Natural killer cell (primary cell): ENCODE measurements at places on chromosomes 2 and 18. TPM values are rescaled to one million over a fixed set of nuclear protein-coding genes. Genes with fewer than 3 reads are reported as not detected.

ACYP2 gene
- total RNA-seq: 16.7 TPM

EMILIN1 gene
- 0.31 TPM for total RNA-seq

RESP18 gene
- not detected for total RNA-seq

VWA3B gene
- not detected for total RNA-seq

UGT1A6 gene
- not detected for total RNA-seq

DNA sequence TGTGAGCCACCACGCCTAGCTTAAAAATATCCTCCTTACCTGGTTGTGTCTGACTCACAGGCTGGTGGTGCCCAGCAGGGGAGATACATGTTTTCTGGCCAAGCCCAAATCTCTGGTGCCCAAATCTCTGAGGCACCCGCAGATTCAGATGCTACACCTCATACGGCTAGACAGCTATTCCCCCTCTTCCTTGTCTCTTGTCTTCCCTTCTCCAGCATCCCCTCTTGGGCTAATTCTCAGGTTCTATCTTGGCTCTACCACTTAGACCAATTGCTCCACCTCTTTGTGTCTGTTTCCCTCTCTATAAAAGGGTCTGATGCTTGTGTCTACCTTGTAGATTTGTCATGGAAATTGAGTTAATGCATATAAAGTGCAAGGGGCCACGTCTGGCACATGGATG lies 13.4 kb downstream of the LAMA3 start:
- no peaks in the 10 kb centered on the region for H3K27me3 ChIP-seq
- DNase-seq: no peak
- H3K27ac ChIP-seq: no peak overlapping the region
- H3K4me3 ChIP-seq: no peak overlapping the region
- no peaks in the 10 kb centered on the region for H3K36me3 ChIP-seq

- no peaks in the 10 kb centered on the region for H3K4me1 ChIP-seq
- H3K4me3 ChIP-seq: no peak overlapping the region
- no peak overlapping the region for H3K27ac ChIP-seq
- H3K27me3 ChIP-seq: no peaks in the 10 kb centered on the region
- H3K36me3 ChIP-seq: no peaks in the 10 kb centered on the region
Measured at GRCh38 chr18:31801078-31801477, 40.4 kb upstream of the SLC25A52 start.

GRCh38 chr2:102717308-102718018 lies 44.4 kb upstream of the TMEM182 start:
- H3K4me1 ChIP-seq: no peaks in the 10 kb centered on the region
- H3K4me3 ChIP-seq: no peak overlapping the region
- H3K27me3 ChIP-seq: no peaks in the 10 kb centered on the region
- H3K27ac ChIP-seq: no peak overlapping the region
- DNase-seq: no peak

GRCh38 chr2:13035866-13036265 lies 319.1 kb downstream of the TRIB2 start:
- no peak for DNase-seq
- no peaks in the 10 kb centered on the region for H3K27me3 ChIP-seq
- no peaks in the 10 kb centered on the region for H3K4me1 ChIP-seq
- no peak overlapping the region for H3K4me3 ChIP-seq

- no peak overlapping the region for H3K27ac ChIP-seq
- no peaks in the 10 kb centered on the region for H3K27me3 ChIP-seq
Measured at GRCh38 chr2:178882666-178883440, 75.6 kb upstream of the TTN start.

GRCh38 chr2:227536445-227536844 lies 62.2 kb upstream of the SCYGR2 start:
- no peaks in the 10 kb centered on the region for H3K27me3 ChIP-seq
- no peak overlapping the region for H3K4me3 ChIP-seq
- no peaks in the 10 kb centered on the region for H3K4me1 ChIP-seq
- DNase-seq: no peak

DNA sequence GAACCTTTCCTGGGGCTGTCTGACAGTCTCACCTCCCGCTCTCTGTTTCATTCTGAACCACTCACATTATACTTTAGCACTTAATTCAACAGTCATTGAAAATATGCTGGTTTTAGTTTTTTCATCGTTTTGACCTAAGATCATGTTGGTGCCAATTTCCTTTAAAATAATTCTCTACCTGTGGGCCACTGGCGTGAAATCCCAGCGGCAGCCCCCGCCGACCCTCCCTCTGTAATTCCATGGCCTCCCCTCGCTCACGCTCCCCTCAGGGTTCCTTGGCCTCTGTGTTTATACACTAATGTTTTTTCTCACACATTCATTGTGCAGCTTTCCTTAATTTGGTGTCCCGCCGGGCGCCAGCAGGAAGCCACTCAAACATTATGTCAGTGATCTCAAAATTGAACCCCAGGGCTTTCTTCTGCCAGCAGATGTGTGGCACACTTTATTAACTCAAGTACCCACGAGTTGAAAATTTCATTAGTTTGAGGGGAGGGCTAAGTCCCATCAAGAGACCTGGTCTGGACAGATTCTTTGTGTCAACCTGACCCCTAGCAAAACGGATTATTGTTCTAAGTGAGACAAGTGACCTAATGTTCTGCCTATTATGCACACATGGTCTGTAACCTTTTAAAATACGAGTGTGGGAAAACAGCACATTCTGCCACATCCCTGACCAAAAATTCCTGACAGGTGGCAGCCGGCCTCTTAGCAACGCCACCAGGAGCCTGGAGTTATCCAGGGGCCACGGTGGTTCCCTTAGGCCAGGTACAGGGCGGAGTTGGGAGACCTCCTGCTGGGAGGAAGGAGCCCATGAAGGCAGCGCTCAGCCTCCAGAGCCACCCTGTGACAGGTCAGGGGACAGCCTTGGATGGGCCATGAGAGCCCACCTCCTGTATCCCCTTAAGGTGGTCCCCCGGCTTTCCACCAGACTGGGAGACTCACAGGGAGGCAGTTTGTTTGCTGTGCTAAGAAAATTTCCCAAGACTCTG lies 53.1 kb downstream of the APOB start:
- no peaks in the 10 kb centered on the region for H3K4me1 ChIP-seq
- DNase-seq: no peak
- H3K27ac ChIP-seq: no peak overlapping the region
- no peaks in the 10 kb centered on the region for H3K36me3 ChIP-seq
- no peaks in the 10 kb centered on the region for H3K27me3 ChIP-seq

GRCh38 chr2:205511221-205511620 lies 171.1 kb upstream of the NRP2 start:
- H3K27me3 ChIP-seq: no peaks in the 10 kb centered on the region
- no peaks in the 10 kb centered on the region for H3K4me1 ChIP-seq
- H3K36me3 ChIP-seq: no peaks in the 10 kb centered on the region
- no peak for DNase-seq
- no peak overlapping the region for H3K4me3 ChIP-seq

GRCh38 chr2:225223301-225223700 lies 176.2 kb upstream of the NYAP2 start:
- peaks cover 3% of the 10 kb centered on the region for H3K27me3 ChIP-seq
- no peak overlapping the region for H3K27ac ChIP-seq
- no peaks in the 10 kb centered on the region for H3K36me3 ChIP-seq
- DNase-seq: no peak
- H3K4me1 ChIP-seq: no peaks in the 10 kb centered on the region

DNA sequence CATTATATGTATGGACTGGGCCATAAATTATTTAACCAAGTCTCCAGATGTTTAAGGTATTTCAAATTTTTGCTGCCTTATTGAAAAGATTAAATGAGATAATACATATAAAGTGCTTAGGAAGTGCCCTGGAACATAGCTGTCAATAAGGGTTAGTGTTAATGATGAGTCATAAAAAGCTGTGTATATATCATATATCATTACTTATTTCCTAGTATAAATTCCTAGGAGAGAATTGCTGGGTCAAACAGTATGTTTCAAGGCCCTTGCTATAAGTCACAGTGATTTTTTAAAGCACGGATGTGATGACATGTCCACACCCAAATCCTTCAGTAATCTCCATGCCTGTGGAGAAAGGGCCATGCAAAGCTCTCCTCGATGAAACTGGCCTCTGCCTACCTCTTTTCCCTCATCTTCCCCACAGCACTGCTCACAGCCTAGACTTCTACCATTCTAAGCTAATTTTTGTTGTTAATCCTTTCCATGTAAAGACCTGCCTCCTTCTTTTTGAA lies 8.5 kb downstream of the ZNF2 start:
- H3K27ac ChIP-seq: no peak overlapping the region
- H3K36me3 ChIP-seq: peaks cover 8% of the 10 kb centered on the region
- DNase-seq: no peak
- H3K4me1 ChIP-seq: no peaks in the 10 kb centered on the region

GRCh38 chr18:64283059-64283458 lies 134.2 kb upstream of the LINC00305 start:
- no peak overlapping the region for H3K4me3 ChIP-seq
- no peak overlapping the region for H3K27ac ChIP-seq
- no peaks in the 10 kb centered on the region for H3K36me3 ChIP-seq

GRCh38 chr2:216808805-216809425 lies 50.9 kb downstream of the TNP1 start:
- H3K4me3 ChIP-seq: no peak overlapping the region
- H3K27me3 ChIP-seq: no peaks in the 10 kb centered on the region
- no peak for DNase-seq
- no peaks in the 10 kb centered on the region for H3K4me1 ChIP-seq

GRCh38 chr2:217367464-217367863 lies 507.6 kb upstream of the TNP1 start:
- DNase-seq: no peak
- H3K27me3 ChIP-seq: no peaks in the 10 kb centered on the region
- H3K4me3 ChIP-seq: no peak overlapping the region
- H3K27ac ChIP-seq: no peak overlapping the region
- H3K36me3 ChIP-seq: no peaks in the 10 kb centered on the region
